ENCODE measurements at places on chromosomes 3 and 15. TPM values are rescaled to one million over a fixed set of nuclear protein-coding genes. Genes with fewer than 3 reads are reported as not detected.

DNA sequence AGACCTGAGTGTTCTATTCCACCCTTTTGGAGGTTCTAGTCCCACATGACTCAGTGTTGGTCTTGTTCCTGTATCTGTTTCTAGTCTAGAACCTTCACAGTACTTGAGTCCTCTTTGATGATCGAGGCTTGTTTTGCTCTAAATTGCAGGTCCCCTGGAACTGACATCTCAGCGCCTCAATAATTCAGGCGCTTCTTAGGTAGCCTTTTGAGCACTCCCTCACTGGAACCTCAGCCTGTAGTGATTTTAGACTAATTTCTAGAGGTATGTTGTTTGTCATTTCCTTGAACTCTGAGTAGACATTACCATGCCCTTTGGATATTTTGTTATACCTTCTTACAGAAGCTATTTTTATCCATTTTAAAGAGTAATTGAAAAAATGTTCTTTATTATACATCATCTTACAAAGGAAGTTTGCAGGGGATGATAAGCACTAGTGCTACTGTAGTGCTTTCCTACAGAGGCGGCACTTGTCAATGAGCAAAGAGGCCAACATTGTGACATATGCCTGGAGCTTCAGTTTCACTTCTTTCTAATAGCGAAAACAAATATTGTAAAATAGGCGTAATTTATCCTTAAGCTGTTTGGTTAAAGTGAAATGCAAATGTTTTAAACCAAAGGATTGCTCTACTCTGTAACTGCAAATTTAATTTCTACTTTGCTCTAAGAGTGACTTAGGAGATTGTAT, 75.7 kb downstream of the EFL1 start:
- DNase-seq, result no peak

- no peak for DNase-seq
Measured at GRCh38 chr15:68730471-68730919, 90.2 kb downstream of the ANP32A start.

DNA sequence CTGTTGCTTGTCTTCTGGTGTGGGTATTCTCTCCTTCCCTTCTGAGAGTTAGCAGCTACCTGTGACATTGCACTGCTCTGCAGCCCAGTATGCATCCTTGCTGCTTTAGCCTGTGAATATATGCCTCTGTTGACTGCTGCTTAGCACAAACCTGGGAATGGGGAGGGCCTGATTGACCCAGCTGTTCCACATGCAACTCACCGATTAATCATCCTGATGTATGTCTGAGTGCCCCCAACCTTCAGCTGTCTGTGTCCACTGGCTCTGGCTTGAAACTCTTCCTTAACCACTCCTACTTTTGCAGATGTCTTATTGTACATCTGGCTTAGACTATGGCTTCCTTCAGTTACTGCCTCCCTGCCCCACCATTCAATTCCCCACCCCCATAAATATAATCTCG, 119.1 kb downstream of the RASA2 start:
- DNase-seq, result no peak

- no peak for DNase-seq
Measured at GRCh38 chr15:37015451-37015850, 84.9 kb downstream of the MEIS2 start.

- DNase-seq, result peak; percentile 47
Measured at GRCh38 chr15:25250011-25250596, 188.7 kb downstream of the UBE3A start.

DNA sequence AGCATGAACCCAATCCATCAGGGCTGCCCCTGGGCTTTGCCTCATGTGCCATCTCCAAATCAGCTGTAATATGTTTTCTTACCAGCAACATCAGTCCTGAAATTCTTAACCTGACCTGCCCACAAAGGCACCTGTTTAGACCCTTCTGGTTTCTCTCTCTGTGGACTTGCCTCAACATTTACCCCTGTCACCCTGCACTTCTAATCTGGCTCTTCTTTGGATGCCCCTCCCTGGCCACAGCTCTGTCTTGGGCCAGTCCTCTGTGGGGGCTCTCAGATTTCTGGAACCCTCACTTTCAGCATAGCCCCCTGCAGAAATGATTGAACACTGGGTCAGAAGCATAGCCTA, 168.7 kb upstream of the STAC start:
- DNase-seq, result no peak

DNA sequence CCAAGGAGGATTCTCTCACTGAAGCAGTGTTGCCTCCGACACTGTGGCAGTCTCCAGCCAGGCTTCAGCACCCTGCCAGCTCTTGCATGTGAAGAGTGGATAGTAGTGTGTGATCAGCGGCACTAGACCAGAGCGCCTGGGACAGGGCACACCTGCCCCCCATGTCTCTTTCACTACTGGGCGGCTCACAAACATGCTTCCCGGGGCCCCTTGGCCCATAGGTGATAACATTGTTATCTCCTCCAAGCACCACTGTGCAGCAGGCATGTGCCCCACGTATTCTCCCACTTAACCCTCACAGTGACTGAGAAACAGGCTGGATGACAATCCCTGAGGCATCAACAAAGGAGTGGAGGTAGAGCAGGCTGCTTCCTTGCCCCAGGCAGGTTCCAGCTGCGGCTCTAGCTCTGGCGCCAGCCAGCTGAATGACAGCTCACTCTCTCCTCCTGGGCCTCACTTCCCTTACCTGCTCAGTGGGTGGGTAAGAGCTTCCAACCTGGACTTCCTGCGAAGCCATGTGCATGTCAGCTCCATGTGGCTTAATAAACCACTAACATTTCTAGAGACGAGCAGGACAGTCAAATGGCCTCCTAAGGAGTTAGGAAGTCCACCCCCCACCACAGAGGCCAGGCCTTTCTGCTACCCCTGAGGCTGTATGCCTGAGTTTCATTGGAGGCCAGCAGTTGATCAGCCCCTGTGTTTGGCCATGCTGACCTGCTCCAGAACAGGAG, 37.8 kb downstream of the KLF13 start:
- DNase-seq, result no peak

- no peak for DNase-seq
Measured at GRCh38 chr15:65738649-65739048, 53.4 kb downstream of the DENND4A start.

- DNase-seq, result no peak
Measured at GRCh38 chr15:87610366-87610765, 646.2 kb downstream of the NTRK3 start.

- DNase-seq, result no peak
Measured at GRCh38 chr15:76169018-76169417, 109.2 kb downstream of the TMEM266 start.

DNA sequence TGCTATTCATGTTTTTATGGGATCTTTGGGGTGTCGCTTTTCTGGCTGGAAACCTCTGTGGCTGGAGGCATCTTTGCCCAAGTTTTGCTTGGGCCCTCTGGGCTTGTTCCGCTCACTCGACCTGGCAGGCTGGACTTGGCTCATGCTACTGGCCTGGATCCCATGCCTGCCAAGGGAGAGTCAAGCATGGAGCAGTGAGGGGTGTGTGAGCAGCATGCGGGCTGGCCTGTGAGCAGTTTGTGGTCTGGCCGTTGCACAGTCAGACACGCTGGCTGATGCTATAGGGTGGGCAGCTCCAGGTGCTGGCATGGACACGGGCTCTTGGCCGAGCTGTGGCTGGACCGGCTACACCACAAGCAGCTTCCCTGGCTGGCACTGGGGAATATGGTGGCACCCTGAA, 491.1 kb downstream of the AGBL1 start:
- no peak for DNase-seq

DNA sequence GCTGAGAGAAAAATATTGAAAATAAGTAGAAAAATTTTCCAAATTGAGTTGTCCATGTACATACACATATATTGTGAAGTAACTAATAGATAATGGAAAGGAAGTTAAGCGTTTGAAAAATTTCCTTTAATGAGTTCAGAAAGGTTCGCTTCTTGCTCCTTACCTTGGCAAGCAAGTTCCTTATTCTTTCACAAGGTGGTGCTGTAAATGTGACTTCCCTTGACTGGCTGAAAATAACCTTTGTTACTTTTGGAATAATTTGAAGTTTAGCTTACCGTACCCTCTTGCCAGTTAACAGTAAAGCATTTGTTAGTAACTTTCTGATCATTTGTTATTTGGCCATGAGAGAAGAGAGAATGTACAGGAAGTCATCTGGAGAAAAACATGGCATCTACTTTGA, 41.6 kb downstream of the PYDC2 start:
- no peak for DNase-seq

DNA sequence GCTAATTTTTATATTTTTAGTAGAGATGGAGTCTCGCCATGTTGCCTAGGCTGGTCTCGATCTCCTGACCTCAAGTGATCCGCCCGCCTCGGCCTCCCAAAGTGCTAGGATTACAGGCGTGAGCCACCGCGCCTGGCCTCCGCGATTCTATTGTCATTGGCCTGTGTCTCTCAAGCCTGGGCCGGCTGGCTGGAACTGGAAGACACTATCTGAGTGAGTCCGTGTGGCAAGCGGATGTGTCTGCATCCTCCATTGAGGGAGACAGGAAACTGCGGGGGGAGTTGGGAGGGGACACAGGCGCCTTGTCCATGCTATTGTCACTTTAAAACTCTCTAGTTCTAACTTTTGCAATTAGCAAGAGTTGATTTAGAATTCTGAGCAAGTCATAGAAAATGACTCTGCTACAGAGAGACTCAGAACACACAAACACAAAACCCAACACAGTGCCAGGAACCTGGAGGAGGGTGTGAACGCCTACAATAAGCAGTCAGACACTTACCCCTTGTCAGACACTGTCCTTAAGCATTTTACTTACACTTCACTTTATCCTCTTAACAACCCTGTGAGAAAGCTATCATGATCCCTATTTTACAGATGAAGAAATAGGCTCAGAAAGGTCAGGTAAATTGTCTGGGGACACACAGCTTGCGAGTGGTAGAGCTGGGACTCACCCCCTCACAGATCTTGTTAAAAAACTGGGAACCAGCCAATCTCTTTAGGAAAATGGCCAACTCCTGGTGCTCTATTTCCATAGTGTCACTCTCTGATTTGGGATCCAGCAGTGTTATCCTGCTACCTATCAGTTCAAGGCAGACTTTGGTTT, 38.7 kb downstream of the ANP32A start:
- DNase-seq, result peak; percentile 82

- no peak for DNase-seq
Measured at GRCh38 chr3:49020330-49021212, 1.4 kb upstream of the NDUFAF3 start.

Gene CFAP92
- not detected for total RNA-seq

Gene FGF7
- total RNA-seq, result 27.2 TPM

Gene ZIC1
- total RNA-seq, result 0.04 TPM

Gene LSM3
- 15.4 TPM for total RNA-seq

Gene OR5K2
- not detected for total RNA-seq

Gene NT5DC2
- 146 TPM for total RNA-seq

Gene SPTSSB
- total RNA-seq, result not detected

Gene FEZF2
- not detected for total RNA-seq

Gene ACKR2
- 0.78 TPM for total RNA-seq

Gene TMEM39A
- 21.5 TPM for total RNA-seq

Gene PLSCR4
- total RNA-seq, result 31.5 TPM

Data from right atrium auricular region (tissue), 2 donors.